ENCODE measurements at places on chromosomes 4 and X.

GRCh38 chr4:125369098-125369497 lies 54.3 kb downstream of the FAT4 start:
- DNase-seq: no peak

GRCh38 chr4:184355111-184355604 lies 119.2 kb downstream of the IRF2 start:
- peak; percentile 49 for DNase-seq

DNA sequence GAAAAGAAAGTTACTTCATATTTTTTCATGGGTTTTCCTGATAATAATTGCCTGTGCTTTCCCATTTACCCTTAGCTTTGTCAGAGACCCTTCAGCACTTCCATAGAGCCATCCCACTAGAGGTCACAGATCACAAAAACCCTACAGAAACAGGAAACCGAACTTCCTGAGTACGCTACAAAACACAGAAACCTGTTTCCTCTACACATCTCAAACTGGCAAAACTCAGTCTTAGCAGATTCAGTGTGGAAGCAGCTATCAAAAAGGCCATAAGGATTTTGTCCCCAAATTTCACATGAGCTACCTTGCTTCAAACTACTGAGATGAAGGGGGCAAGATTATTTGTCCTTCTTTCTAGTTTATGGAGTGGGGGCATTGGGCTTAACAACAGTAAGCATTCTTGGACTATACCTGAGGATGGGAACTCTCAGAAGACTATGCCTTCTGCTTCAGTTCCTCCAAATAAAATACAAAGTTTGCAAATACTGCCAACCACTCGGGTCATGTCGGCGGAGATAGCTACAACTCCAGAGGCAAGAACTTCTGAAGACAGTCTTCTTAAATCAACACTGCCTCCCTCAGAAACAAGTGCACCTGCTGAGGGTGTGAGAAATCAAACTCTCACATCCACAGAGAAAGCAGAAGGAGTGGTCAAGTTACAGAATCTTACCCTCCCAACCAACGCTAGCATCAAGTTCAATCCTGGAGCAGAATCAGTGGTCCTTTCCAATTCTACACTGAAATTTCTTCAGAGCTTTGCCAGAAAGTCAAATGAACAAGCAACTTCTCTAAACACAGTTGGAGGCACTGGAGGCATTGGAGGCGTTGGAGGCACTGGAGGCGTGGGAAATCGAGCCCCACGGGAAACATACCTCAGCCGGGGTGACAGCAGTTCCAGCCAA lies at the start of gene MMRN1:
MMRN1 (plus strand) TSS at position 206 of the 902 bp plus-strand sequence; CDS start at position 324, 118 bp downstream.
- peak; percentile 28 for DNase-seq

DNA sequence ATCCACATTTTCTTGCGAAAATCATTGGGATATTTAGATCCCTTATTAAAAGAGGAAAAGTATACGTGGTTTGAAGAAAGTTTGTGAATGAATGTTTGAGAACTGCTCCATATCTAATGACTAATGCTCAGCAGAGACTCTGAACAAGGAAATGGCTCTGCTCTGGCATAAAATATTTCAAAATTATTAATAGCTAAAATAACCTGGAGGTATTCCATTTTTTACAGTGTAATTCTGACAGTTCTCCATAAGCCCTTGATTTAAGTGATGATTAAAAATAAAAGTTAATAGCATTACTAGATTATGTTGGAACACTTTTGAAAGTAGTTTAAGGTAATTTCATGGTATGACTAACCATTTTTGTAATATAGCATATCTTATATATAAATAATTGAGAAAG lies 1276.9 kb upstream of the TENM3 start:
- DNase-seq: no peak

DNA sequence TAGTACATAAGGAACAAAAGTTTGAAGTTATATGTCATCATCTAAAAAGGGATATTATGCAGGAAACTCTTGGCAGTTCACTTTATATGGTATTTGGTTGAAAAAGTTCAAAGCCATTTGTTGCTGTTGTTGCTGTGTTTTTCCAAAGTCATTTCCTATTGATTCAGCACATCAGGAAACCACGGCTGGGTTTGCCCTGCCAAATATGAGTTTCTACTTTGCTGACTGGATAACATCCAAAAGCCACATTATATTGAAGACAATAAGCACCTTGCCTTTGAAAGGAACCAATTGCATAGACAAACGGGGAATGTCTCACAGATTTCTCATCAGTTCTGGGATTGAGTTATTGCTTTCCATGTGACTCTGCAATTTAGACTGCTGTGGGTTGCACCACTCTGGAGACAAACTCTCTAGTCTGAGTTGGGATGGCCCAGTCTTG lies 206.1 kb downstream of the SLC39A8 start:
- no peak for DNase-seq

DNA sequence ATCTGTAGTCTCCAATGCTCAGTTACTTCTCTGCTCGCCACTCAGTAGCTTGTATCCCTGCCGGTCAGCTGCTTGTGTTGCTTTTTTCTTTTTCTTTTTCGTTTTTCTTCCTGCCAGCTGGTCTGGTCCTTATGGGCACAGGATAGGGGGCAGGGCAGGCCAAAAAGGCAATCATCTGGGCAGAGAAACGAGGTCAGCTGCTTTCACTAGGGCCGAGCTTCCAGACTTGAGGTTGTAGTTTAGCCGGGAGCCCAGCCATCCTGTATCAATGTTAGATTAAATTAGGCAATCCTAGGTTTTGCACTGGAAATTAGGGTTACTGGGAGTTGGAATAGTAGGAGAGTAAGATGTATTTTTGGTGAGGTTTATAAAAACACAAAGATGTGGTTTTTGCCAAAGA lies 3.4 kb downstream of the ARSF start:
- no peak for DNase-seq
